ENCODE measurements at places on chromosomes 2 and 18.

- no peak for DNase-seq
These were observed 7.4 kb downstream of the HDAC4 start for GRCh38 chr2:239393388-239393940.

DNA sequence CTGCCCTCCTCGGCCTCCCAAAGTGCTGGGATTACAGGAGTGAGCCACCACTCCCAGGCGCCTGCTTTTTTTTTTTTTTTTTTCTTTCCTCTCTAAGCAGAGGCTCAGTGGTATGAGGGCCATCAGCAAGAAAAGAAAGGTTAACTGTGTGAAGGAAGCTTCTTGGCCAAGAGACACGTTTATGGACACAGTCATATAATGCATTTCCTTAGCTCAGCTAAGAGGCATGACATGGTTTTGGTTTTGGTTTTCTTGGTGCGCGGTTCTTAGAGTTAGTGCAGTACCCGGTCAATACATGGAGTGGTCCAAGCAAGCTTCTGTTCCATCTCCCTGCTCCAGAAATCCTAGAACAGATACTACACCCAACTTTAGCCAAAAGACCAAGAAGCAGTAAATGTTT, 42.6 kb downstream of the RALBP1 start:
- DNase-seq = no peak

DNA sequence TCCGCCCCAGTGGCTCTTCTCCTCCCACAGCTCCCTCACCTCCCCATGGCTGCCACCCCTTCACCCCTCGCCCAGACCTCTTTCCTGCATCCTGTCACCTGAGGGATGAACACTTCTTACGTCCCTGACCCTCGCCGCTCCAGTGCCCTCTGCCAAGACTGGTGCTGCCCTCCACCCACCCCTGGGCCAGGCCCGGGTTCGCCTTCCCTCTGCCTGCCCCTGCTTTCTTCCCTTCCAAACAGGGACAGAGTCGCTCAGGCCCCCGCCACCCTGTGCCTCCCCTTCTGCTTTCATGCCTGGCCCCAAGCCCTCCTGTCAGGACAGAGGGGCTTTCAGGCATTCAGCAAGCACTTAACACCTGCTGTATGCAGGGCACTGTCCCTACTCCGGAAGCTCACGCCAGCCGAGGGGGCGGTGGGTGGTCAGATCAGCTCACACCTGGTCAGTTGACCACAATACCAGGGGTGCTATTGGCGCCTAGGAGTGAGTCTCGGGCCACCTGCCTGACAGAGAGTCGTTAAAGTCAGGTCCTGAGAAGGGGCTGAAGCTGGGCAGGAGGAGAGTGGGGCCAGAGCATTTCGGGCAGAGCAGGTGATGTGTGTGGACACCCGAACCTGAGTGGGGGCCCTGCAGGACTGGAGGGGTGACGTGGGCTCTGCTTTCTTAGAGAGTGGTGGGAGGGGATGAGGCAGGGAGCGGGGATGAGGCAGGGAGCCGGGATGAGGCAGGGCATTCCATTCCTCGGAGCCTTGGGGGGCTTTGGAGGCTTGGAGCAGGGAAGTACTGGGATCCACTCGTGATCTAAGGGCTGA, 26.0 kb upstream of the HPCAL1 start:
- DNase-seq = no peak

- no peak for DNase-seq
These were observed 239.7 kb upstream of the RASGRP3 start for GRCh38 chr2:33236482-33237385.

GRCh38 chr2:202378001-202378400, 1.9 kb downstream of the BMPR2 start:
- DNase-seq = no peak

GRCh38 chr18:76434452-76434851, 60.6 kb downstream of the ZNF516 start:
- no peak for DNase-seq

DNA sequence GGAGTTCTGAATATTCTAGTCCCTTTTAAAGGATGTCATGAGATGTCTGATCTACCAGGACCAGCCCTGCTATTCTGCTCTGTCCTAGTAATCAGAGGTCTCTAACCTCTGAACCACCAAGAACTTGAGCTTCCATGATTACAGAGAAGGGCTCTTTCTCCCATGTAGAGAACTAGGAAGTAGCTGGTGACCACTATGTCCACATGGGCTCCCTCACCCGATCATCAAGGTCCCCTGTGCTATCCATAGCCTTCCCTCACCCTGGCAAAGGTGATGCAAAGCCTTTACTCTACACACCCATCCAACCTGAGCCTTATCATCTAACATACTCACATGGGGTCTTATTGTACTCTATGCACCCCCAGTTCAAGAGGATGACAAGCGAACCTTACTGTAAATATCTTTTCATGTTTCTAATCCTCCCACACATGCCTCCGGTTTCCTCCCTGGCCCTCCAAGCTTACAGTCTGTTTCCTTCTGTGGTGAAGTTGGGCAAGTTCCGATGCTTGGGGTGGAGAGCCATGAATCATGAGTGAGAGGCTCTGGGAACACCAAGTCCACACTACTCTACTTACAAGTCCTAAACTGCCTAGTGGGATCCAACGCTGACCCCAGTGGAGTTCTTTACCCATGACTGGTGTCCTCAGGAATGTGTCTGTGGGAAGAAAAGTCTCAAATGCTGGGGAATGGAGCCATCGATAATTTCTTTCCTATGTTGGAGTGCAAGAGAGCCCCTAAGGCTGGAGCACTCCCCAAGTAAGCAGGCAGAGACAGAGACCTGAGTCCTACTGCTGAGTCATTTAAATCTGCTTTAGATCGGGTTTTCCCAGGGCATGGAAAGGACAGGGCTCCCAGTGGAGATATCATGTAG, 73.3 kb upstream of the KLF7 start:
- peak; percentile 94 for DNase-seq
